ENCODE measurements at places on chromosomes 4 and X.

- no peak for DNase-seq
These were observed 353.9 kb downstream of the AFF2 start for GRCh38 chrX:148854306-148854705.

GRCh38 chrX:153662266-153662665 lies 11.3 kb downstream of the PNCK start:
- DNase-seq: no peak

- DNase-seq: no peak
These were observed 426.3 kb upstream of the FAM241A start for GRCh38 chr4:111718763-111719559.

GRCh38 chr4:177182728-177183127 lies 126.9 kb upstream of the NEIL3 start:
- DNase-seq: no peak

DNA sequence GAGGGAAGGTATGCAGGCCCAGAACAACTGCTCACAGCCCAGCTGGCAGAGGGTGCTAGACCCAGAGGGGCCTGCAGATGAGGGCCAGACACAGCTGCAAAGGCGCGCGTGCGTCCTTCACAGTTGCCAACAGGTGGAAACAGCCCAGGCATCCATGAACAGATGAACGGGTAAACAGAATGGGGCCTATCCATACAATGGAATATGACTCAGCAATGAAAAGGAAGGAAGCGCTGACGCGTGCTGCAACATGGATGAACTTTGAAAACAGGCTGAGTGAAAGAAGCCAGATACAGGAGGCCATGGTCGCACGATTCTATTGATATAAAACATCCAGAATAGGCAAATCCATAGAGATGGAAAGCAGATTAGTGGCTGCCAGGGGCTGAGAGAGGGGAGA lies 83.1 kb upstream of the DDX3X start:
- no peak for DNase-seq

Measured in activated CD8-positive, alpha-beta memory T cell treated with anti-CD3 and anti-CD28 coated beads for 4 hours (primary cell).